ENCODE measurements at places on chromosomes 12 and 14.
A peak's percentile ranks its signal among the peaks of the same experiment; 100 is the strongest.

DNA sequence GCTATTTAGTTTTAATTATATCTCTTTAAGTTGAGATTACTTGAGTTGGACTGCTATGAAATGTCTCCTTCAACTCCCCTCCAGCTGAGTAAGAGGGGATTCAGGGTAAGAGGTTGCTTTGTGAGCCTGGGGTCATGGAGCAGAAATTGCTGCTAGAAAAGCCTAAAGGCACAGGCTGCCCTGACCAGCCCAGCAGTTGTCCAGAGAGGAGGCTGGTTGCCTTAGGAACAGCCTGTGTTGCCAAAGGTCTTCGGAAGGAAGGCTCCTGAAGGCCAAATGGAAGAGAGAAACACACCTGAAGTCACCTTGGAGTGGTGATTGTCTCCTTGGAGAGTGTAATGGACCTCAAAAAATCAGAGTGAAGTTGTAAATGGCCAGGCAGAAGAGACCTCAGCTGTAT, 235.5 kb upstream of the PDE3A start:
- DNase-seq = no peak

- DNase-seq = no peak
Observed at GRCh38 chr12:41073633-41074472, 114.3 kb upstream of the PDZRN4 start.

DNA sequence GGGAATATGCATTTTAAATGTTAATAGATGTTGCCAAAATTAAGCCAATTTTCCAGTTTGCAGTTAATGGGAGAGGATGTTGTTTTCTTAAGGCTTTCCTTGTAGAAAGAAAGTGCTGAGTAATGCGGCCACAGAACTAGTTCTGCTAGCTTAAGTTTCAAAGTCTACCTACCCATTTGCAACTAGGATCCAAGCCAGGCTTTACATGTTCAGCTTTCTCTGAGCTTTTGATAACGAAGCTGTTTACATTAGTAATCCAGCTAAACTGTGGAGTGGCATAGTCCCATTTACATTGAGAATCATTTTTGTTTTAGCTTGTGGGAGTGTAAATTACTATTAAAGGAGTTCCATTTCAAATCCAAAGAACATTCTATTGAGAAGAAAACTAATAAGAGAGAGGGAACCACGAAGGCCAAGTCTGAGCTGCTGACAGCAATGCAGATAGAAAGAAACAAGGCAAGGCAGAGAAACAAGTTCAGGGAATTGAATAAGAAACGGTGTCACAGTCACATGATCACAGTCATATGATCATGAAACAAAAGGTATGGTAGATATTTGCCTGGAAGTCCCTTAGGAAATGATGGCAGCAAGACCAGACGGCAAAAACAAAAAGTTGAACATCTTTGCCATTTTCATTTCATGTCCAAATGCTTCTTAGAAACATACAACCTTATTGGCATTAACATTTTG, 274.9 kb downstream of the PAWR start:
- peak; percentile 53 for DNase-seq

DNA sequence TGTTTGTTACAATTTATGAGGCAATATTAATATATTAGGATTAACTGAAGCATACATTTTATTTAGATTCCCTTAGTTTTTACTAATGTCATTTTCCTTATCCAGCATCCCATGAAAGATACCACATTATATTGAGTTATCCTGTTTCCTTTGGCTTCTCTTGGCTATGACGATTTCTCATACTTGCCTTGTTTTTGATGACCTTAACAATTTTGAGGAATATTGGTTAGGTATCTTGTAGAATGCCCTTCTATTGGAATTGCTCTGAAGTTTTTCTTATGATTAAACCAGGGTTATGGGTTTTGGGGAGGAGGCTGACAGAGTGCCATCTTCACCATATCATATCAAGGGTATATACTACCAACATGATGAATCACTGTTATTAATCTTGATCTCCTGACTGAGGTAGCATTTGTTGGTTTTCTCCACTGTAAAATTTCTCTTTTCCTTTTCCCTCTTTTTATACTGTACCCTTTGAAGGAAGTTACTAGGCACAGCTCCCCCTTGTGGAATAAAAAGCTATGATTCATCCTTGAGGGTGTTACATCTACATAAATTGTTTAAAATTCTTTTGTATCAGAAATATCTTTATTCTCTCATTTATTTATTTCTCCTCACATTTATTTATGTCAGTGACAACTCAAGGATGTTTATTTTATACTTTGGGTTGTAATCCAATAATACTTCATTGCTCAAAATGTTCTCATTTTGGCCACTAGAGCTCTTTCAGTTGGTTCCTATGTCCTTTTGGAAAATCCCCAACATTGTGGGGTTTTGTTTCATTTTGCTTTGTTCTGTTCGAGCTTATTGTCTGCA, 239.0 kb downstream of the SLC16A7 start:
- peak; percentile 28 for DNase-seq

Measured in kidney tubule cell (primary cell).